GM12878 (cell line): ENCODE measurements at places on chromosomes 3 and 15. TPM values are rescaled to one million over a fixed set of nuclear protein-coding genes. Genes with fewer than 3 reads are reported as not detected.

The TRIM59 gene
- total RNA-seq, result 27.2 and 29.6 TPM in 2 replicates

The MASP1 gene
- total RNA-seq, result 0.05 TPM in 1 of 2 replicates, not detected in the other

The MORC1 gene
- total RNA-seq, result not detected in 2 replicates

The COL7A1 gene
- total RNA-seq, result 0.64 and 1.9 TPM in 2 replicates

The KNL1 gene
- 25.7 and 29.3 TPM in 2 replicates for total RNA-seq

The TPRG1 gene
- total RNA-seq, result 2.4 and 3.7 TPM in 2 replicates

The PIK3R4 gene
- 23.0 and 23.1 TPM in 2 replicates for total RNA-seq

The NLGN1 gene
- total RNA-seq, result not detected in 2 replicates

The CYP1A2 gene
- not detected in 2 replicates for total RNA-seq

The CCDC13 gene
- total RNA-seq, result 0.16 TPM in 1 of 2 replicates, not detected in the other

The FETUB gene
- not detected in 2 replicates for total RNA-seq

The NR1I2 gene
- total RNA-seq, result 0.90 and 0.96 TPM in 2 replicates

- DNase-seq, result no peak
These were observed 8.7 kb downstream of the GAP43 start for GRCh38 chr3:115632026-115632425.

DNA sequence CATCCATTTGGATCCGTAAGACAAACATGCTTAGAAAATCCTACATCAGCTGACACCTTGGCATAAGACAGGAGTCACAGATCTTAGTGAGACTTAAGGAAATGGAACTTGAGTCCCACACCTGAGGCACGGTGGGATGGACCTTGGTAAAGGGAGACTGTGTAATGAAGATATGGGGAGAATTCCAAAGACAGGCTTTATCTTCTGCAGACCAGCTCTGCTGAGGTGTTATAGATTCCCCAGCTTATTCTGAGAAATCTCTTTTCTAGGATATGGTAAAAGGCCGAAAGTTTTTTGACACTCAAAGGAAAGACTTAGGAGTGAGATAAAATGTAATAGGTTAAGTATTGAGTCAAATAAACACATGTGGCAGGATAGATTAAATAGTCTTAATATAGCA, 8.3 kb upstream of the MTMR10 start:
- no peak for DNase-seq

GRCh38 chr15:33797651-33798050, 170.6 kb upstream of the CHRM5 start:
- no peak for DNase-seq

- DNase-seq, result no peak
These were observed 16.0 kb downstream of the TNK2 start for GRCh38 chr3:195892105-195893043.

GRCh38 chr3:123336001-123336400, 112.9 kb downstream of the ADCY5 start:
- no peak for DNase-seq

GRCh38 chr15:39139431-39140059, 441.3 kb upstream of the THBS1 start:
- no peak for DNase-seq

DNA sequence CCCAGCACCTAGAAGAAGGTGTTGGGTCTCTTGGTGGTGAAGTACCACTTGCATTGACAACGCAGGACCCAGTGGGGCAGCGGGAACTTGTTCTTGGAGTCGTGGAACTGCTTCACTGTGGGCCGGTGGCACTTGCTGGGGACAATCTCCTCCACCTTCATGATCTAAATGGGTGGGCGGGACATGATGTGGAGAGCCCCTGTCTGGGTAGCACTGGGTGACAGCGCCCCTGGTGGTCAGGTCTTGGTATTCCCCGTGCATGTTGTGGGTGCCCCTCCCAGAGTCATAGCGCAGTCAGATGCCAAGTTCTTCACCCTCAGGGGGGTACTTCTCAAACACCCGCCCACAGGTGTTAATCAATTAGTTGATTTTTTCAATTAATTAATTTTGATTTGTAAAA, 60.2 kb downstream of the AGBL1 start:
- DNase-seq, result no peak

- DNase-seq, result no peak
These were observed 142.3 kb downstream of the KLHL25 start for GRCh38 chr15:85652457-85652856.

- DNase-seq, result no peak
These were observed 108.8 kb upstream of the HACD2 start for GRCh38 chr3:123693584-123694190.

DNA sequence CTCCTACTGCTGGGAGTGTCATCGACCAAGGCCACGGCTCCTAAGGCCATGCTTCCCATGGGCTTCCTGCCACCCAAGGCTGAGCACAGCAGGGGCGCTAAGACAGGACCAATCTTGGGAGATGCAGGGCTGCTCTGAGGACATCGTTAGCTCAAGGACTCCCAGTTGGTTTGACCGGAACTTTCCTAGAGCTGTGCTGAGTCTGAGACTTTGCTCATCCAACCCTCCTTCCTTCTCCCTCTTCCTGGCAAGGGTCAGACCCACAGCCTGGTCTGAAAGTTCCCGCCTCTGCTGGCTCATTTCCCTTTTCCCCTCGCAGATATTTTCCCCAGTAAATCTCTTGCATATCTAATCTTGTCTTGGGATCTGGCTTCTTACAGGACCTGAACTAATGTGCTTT, 57.2 kb downstream of the EPHB3 start:
- no peak for DNase-seq

- no peak for DNase-seq
These were observed 436.9 kb downstream of the FOXP1 start for GRCh38 chr3:71146673-71147072.

- no peak for DNase-seq
These were observed 59.5 kb downstream of the LRRC28 start for GRCh38 chr15:99310745-99311144.

- DNase-seq, result no peak
These were observed 171.9 kb downstream of the FAM43A start for GRCh38 chr3:194857469-194858113.

DNA sequence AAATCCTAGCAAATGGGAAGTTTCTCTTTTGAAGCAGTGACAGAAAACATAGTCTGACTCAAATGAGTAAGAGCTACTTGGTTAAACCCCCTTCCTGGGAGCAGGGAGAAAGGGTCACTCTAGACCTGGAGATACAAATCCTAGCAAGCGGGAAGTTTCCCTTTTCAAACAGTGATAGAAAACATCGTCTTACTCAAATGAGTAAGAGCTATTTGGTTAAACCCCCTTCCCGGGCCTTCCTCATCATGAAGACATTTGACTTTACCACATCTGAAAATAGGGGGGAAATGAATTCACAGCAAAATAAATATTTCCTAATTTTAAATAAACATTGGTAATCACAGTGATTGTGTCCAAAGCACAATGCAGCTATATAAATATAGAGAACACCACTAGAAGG, 79.2 kb downstream of the FOXB1 start:
- DNase-seq, result no peak

DNA sequence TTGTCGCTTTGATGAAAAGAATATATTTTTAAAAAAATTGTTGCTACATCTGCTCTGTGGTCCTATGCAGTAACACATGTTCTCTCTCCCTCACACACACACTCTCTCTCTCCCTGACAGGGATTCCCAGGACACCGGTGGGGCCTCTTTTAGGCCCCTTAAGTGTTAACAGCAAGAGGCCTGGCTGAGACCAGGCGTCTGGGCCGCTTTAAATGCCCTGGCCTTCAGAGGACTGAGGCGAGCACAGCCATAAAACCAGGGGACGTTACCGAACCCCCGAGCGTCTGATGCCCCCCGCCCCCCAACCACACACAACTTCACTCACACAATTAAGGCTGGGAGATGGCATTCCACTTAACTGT, 1.7 kb downstream of the BNC1 start:
- DNase-seq, result no peak

GRCh38 chr3:149964291-149964690, 6.4 kb downstream of the PFN2 start:
- DNase-seq, result no peak

GRCh38 chr3:149621218-149622005, 36.4 kb downstream of the WWTR1 start:
- no peak for DNase-seq

DNA sequence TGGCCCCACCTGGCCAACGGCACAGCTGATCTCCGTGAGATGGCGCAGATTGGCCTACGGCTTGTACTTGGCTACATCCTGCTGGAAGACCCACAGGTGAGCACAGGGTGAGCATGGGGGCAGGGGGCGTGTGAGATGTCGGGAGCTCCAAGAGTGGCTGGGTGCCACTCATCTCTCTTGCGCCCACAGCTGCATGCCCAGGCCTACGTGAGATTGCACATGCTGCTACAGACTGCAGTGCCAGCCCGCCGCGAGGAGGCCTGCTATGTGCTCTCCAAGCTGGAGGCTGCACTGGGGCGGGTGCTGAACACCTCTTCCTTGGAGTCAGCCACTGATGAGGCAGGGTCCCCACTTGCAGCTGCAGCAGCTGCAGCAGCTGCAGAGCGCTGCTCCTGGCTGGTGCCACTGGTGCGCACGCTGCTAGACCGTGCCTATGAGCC, 22.3 kb downstream of the NBEAL2 start:
- DNase-seq, result no peak

- DNase-seq, result no peak
These were observed 21.2 kb downstream of the ADAMTS7 start for GRCh38 chr15:78790027-78790426.

GRCh38 chr15:50206020-50206419, 24.0 kb downstream of the SLC27A2 start:
- DNase-seq, result no peak

DNA sequence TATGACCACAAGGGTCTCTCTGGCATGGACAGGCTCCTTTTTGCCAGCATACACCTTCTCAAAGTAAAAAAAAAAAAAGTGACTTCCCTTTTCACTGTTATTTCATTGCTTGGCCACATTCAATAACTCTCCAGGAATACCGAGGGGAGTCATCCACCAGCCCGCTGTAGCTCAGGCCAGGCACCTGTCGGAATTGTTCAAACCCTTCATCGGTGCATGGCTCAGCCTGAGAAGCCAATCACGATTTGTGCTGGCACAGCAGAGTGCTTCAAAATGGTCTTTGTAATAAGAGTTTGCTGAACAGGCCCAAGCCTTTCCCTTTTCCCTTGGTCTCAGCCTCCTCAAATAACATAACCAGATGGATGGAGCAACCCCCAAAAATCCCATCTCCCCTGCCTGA, 145.4 kb downstream of the PDZRN3 start:
- no peak for DNase-seq

GRCh38 chr3:105322570-105323273, 44.0 kb upstream of the ALCAM start:
- DNase-seq, result peak; percentile 36

- no peak for DNase-seq
These were observed 1.2 kb downstream of the GABRB3 start for GRCh38 chr15:26771578-26772153.

DNA sequence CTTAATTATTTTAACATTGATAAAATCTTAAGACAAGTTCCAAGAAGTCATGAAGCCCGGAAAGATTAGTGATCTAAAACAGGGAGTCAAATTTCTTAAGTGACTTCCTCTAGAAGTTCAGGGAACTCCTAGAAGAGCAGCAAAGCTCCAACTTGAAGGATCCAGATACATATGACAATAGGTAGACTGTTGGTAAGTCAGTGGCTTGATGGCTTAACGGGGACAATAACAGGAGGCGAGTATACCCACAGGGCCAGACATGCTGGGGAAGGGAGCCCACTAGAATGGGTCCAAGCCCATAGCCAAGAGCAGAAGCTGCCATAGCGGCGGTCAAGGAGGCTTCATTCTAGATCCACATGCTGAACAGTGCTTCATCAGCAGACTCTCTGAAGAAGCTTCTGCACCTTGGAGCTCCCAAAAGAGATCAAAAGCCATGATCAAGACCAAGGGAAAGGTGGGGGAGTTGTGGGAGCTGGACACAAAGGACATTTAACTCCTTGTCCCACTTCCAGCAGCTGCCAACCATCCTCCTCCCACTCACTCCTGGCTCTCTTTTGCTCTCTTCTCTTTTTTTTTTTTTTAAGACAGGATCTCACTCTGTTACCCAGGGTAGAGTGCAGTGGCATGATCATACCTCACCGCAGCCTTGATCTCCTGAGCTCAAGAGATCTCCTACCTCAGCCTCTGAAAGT, 10.2 kb upstream of the CA12 start:
- no peak for DNase-seq

DNA sequence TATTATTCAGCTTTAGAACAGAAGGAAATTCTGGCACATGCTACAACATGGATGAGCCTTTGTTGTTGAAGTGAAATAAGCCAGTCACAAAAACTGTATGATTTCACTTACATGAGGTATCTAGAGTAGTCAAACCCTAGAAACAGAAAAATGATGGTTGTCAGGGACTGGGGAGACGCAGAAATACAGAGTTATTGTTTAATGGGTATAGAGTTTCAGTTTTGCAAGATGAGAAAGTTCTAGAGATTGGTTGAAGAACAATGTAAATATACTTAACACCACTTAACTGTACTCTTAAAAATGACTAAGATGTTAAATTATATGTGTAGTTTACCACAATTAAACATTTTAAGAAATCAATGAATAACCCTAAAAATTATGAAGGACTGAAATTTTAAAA, 15.8 kb downstream of the SPTSSB start:
- DNase-seq, result no peak

DNA sequence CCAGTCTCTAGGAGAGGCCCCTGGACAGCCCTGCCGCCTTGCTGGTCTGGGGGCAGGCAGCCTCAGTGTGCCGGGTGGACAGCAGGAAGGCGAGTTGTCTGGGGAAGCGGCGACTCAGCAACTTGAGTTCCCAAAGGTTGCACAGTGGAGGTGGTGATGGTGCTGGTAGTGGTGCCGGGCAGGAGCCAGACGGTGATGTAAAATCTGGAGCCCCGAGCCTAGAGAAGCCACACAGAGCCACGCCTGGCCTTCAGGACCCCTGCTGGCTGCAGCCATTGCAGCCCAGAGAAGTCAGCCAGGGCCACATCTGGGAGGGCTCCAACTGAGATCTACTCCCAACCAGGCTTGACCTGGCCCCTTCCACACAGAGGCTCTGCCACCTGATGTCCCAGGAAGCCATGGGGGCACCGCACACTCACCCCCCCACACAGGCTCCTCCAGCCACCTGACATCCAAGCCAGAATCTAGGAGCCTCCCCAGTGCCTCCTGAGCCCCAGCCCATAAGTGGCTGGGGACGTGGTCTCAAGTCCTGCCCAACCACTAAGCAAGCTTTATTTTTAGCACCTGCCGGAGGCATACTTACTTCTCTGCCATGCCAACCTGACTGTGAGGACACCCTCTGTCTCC, 8.8 kb downstream of the C3orf22 start:
- no peak for DNase-seq

DNA sequence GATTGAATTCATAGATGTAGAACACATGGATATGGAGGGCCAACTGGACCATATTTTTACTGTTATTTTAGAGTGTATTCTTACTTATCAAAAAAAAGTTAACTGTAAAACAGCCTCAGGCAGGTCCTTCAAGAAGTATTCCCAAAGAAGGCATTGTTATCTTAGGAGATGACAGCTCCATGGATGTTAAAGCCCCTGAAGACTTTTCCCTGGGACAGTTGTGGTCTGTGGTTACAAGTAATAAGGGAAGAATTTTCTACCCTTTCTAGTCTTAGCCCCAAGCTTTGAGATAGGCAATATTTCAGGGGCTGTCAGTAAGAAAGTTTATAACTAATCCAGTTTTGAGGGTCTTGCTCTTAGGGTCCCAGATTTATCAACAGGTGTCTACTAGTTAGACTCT, 62.5 kb downstream of the LRRC49 start:
- DNase-seq, result no peak

- DNase-seq, result no peak
These were observed 3.3 kb upstream of the PDCD6IP start for GRCh38 chr3:33795131-33795530.
